NCI-H1048 (cell line): ENCODE measurements at places on chromosomes 4 and X.

- no peak for DNase-seq
These were observed 30.7 kb downstream of the SYAP1 start for GRCh38 chrX:16750136-16750535.

GRCh38 chrX:21970326-21970725 lies 29.8 kb downstream of the SMS start:
- no peak for DNase-seq

GRCh38 chrX:134171661-134172587 lies 65.1 kb upstream of the CCDC160 start:
- no peak for DNase-seq

DNA sequence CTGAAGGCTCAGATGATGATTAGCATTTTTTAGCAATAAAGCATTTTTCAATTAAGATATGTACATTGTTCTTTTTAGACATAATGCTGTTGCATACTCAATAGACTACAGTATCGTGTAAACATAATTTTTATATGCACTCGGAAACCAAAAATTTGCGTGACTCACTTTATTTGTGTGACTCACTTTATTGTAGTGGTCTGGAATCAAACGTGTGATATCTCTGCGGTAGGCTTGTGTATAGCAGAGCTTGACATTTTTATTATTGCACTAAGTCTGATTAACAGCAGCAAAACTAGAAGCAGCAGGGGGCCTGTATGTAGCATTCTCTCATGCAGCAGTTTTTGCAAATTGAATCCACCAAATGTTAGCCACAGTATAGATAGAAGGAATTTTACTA lies 119.1 kb upstream of the PRDX4 start:
- DNase-seq: no peak

GRCh38 chr4:140952717-140953116 lies 180.6 kb downstream of the RNF150 start:
- no peak for DNase-seq

DNA sequence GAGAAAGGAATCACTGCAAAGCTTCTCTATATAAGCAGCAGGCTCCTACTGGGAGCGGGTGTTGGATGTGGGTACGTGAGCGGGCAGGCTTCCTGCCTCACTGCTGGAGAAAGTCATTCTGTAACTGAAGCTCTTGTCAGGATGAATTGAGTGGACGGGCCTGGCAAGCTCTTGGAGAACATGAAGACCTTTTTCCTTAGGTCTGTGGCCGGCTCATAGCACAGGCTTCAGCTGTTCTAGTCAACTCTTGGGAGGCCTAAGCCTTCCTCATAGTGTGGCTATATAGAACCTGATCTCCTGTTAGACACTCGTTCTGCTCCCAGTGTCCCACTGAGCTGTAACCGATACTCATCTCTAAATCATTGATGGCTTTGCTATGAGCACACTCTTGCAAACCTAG lies 108.2 kb upstream of the GPC4 start:
- no peak for DNase-seq

GRCh38 chr4:9927341-9928007 lies 93.8 kb downstream of the SLC2A9 start:
- DNase-seq: no peak
